ENCODE measurements at places on chromosomes 3 and 15. TPM values are rescaled to one million over a fixed set of nuclear protein-coding genes. Genes with fewer than 3 reads are reported as not detected.

The ITGA11 gene
- total RNA-seq, result 3.2 TPM

The CORO2B gene
- total RNA-seq, result 0.40 TPM

DNA sequence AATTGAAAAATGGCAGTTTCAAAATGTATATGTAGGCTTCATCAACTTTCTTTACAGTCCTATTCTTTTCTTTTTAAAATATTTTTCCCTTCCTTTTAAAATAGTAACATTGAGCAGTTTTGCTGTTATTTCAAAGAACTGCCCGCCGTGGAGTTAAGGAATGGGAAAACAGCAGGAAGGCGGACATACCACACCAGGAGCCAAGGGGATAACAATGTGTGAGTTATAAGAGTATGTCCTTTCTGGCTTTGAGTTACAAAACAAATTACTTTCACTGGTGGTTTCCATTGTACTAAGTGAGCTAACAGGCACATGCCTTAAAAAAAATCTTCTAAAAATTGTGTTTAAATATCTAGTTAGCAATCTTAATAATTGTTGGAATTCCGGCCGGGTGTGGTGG is 37.4 kb upstream of the FBXL22 start:
- H3K4me1 ChIP-seq, result peaks cover 4% of the 10 kb centered on the region
- H3K4me3 ChIP-seq, result no peak overlapping the region
- DNase-seq, result no peak
- H3K36me3 ChIP-seq, result no peaks in the 10 kb centered on the region
- no peaks in the 10 kb centered on the region for H3K27me3 ChIP-seq

DNA sequence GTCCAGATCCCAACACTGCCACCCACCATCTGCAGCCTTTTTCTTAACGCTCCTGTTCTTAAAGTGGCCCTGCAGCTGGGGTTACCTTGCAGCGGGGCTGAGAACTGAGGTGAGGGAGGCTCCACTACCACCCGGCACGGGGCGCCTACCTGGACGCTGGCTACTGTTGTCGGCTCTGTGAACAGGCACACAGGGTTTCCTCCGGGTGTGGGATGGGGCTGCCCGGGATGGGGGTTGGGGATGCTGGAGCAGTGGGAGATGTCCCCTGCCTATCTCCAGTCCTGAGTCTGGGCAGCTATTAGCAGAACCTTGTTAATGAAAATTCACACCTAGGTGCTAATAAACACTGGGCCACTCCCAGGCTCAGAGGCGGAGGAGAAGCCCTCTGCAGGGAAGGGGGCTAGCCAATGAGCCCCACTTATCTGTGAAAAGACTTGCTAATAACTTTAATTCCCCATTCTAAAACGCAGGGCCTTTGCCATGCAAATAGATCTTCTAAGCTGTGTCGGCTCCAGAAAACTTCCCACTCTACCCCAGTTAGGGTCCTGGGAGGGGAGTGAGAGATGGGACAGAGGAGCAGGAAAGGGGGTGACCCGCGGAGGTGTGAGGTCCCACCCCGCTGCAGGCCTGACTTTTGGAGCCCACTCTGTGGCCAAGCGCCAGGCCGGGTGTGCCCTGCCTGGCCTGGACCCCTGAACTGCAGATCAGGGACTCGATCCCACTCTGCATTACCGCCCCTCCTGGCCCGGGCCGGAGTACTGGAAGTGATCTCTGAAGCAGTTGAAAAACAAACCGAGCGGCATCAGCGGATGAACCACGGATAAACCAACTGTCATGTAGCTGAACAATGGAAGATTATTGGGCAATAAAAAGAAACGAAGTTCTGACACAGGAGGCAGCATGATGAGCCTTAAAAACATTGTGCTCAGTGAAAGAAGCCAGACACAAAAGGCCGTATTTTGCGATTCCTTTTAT is 3.1 kb downstream of the MESP1 start:
- no peaks in the 10 kb centered on the region for H3K27me3 ChIP-seq
- H3K36me3 ChIP-seq, result no peaks in the 10 kb centered on the region
- H3K4me1 ChIP-seq, result peaks cover 26% of the 10 kb centered on the region

- no peak for DNase-seq
- H3K4me3 ChIP-seq, result no peak overlapping the region
- H3K36me3 ChIP-seq, result no peaks in the 10 kb centered on the region
- no peaks in the 10 kb centered on the region for H3K4me1 ChIP-seq
These were observed 107.0 kb downstream of the SHOX2 start for GRCh38 chr3:157999246-157999645.

GRCh38 chr3:196423044-196423781 is 9.0 kb downstream of the UBXN7 start:
- no peak overlapping the region for H3K27ac ChIP-seq
- peaks cover 28% of the 10 kb centered on the region for H3K4me1 ChIP-seq
- no peaks in the 10 kb centered on the region for H3K36me3 ChIP-seq
- peak; percentile 23 for DNase-seq

DNA sequence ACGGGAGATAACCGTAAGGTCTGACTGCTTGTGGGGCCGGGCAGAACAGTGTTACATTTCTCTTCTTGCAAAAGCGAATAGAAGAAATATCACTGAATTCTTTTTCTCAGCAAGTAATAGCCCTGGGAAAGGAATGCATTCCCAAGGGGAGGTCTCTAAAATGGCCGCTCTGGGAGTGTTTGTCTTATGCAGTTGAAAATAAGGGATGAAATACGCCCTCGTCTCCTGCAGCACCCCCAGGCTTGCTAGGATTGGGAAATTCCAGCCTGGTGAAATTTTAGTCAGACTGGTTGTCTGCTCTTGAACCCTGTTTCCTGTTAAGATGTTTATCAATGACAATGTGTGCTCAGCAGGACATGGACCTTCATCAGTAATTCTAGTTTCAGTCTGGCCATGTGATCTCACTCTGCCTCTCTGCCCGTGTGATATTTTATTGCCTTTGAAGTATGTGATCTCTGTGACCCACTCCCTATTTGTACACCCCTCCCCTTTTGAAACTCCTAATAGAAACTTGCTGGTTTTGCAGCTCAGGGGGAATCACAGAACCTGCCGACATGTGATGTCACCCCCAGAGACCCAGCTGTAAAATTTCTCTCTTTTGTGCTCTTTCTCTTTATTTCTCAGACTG is 715.6 kb downstream of the ROBO1 start:
- H3K4me3 ChIP-seq, result no peak overlapping the region
- no peaks in the 10 kb centered on the region for H3K27me3 ChIP-seq
- no peaks in the 10 kb centered on the region for H3K4me1 ChIP-seq
- no peak overlapping the region for H3K27ac ChIP-seq
- H3K36me3 ChIP-seq, result no peaks in the 10 kb centered on the region

DNA sequence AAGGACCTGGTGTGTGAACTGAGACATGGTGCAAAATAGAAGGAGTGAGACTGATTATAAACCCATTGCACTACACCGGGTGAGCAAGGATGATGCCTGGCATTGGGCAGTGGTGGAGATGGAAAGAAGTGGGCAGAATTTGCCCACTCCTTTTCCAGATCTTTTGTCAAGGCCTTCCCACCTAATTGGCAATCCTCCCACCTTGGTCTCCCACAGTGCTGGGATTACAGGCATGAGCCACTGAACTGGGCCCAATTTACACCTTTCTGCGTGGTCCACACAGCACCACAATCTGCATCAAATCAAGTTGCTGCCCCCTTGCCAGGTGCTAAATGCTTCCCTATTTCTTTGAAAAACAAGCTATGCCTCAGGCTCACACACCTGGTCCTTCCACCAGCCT is 5.4 kb downstream of the FBXO40 start:
- no peaks in the 10 kb centered on the region for H3K27me3 ChIP-seq
- DNase-seq, result no peak
- H3K36me3 ChIP-seq, result no peaks in the 10 kb centered on the region
- H3K4me3 ChIP-seq, result no peak overlapping the region
- no peak overlapping the region for H3K27ac ChIP-seq
